Subcutaneous adipose tissue (tissue), 4 donors: ENCODE measurements at places on chromosomes 13 and 19. TPM values are rescaled to one million over a fixed set of nuclear protein-coding genes. Genes with fewer than 3 reads are reported as not detected.

The IRS2 gene
- total RNA-seq = 43.7 TPM

The CEACAM4 gene
- total RNA-seq = 2.6 TPM

The FUT6 gene
- 1.1 TPM for total RNA-seq

The CACNA1A gene
- 0.44 TPM for total RNA-seq

The ZNF723 gene
- total RNA-seq = not detected

The ZNF543 gene
- 8.3 TPM for total RNA-seq

The CD22 gene
- total RNA-seq = not detected

The RGS9BP gene
- 0.16 TPM for total RNA-seq

The PSG3 gene
- total RNA-seq = not detected

The PSG6 gene
- total RNA-seq = not detected

The IRF2BP1 gene
- 12.3 TPM for total RNA-seq

The NKPD1 gene
- not detected for total RNA-seq

The GFY gene
- total RNA-seq = not detected

The CATSPERD gene
- total RNA-seq = not detected

The S1PR5 gene
- total RNA-seq = 0.17 TPM

The WDR88 gene
- total RNA-seq = not detected

The SIAH3 gene
- not detected for total RNA-seq

The CCL25 gene
- total RNA-seq = not detected

The CARS2 gene
- total RNA-seq = 366 TPM

The PODNL1 gene
- total RNA-seq = 1.1 TPM

The RFXAP gene
- 5.1 TPM for total RNA-seq

The CDC34 gene
- total RNA-seq = 25.8 TPM

The GIPR gene
- 0.34 TPM for total RNA-seq

The GNG7 gene
- total RNA-seq = 0.16 TPM

The ZNF417 gene
- 14.2 TPM for total RNA-seq

The KIR2DL4 gene
- total RNA-seq = 0.75 TPM

The PSG7 gene
- total RNA-seq = not detected

The RNF17 gene
- 0.75 TPM for total RNA-seq

The PLVAP gene
- 22.6 TPM for total RNA-seq

The MEGF8 gene
- 12.7 TPM for total RNA-seq

The CEACAM16 gene
- total RNA-seq = not detected

The ZNF524 gene
- 33.5 TPM for total RNA-seq

The PEG3 gene
- total RNA-seq = 12.7 TPM

The CASP14 gene
- total RNA-seq = not detected

The PSG1 gene
- not detected for total RNA-seq

The GARIN5A gene
- not detected for total RNA-seq

The ANGPTL8 gene
- total RNA-seq = 26.8 TPM

The TECR gene
- total RNA-seq = 36.8 TPM

The B3GNT8 gene
- total RNA-seq = 12.6 TPM

The SLC10A2 gene
- total RNA-seq = not detected

The ZNF433 gene
- total RNA-seq = 2.9 TPM

The FAM83E gene
- total RNA-seq = not detected

The ZNF177 gene
- 2.6 TPM for total RNA-seq

The MYBPC2 gene
- total RNA-seq = not detected

The KCNJ14 gene
- total RNA-seq = 0.66 TPM
